NCI-H2029 (cell line): ENCODE measurements at places on chromosomes 12 and 14.

DNA sequence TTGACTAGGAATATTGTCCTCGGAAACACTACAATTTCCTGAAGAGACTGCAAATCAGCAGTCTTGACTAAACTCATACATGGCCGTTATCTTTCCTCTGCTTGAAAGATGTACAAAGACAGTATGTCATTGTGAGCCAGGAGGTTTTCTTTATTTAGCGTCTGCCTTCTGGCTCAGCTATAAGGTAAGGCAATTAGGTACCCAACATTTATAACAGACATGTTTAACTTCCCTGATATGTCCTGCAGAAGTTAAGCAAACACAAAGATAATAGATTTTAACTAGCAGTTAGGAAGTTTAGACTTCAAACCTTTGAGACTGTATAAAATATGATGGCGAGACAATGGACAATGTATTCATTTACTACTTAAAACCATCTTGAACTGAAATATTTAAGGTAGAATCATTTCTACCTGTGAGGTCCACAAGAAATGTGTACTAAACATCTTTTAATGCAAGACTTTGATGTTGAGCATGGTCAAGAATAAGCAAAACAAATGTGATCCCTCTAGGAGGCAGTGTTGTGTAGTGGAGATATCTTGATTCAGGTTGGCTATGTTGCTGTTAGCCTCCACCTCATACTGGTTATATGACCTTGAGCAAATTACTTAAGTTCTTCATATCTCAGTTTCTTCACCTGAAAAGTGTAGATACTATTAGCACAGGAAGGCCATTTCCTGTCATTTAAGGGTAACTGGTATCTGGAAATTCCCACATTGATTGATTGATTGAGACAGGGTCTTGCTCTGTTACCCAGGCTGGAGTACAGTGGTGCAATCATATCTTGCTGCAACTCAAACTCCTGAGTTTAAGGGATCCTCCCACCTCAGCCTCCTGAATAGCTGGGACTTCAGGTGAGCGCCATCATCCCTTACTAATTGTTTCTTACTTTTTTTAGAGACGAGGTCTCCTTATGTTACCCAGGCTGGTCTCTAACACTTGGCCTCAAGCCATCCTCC is 96.3 kb upstream of the EEA1 start:
- no peak for DNase-seq

GRCh38 chr12:15230137-15230536 is 8.9 kb upstream of the RERG start:
- no peak for DNase-seq

DNA sequence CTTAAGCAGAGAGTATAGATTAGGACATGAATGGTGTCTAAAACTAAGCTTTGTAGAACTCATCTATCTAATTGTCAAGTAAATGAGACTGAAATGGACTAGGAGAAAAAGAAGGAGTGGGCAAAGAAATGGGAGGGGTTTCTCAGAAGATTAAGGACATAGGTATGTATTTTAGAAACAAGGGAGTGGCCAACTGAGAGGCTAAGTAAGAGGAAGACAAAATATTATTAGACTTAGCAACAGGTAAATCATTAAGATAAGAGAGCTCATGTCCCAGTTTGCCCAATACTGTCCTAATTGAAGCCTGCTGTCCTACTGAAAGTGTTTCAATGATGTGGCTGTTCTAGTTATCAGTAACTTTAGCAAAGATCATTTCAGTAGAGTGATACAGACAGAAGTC is 171.4 kb downstream of the KITLG start:
- DNase-seq = no peak

DNA sequence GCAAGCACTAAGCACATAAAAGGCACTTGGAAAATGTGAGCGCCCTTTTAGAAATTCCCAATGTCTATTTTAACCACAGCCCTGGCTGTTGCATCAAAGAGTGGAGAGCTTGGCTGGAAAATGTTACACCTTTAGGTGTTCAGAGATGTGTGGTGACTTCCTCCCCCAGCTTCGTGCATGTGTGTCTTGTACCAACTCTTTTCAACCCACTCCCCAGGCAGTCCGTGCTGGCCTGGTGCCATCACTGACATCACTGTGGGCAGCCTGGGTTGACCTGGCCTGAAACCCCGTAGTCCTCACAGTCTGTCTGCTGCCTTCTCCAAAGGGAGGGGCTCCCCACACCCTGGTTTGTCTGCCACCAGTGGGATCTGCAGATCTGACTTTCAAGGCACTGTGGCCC is 101.8 kb downstream of the SCARB1 start:
- DNase-seq = no peak

DNA sequence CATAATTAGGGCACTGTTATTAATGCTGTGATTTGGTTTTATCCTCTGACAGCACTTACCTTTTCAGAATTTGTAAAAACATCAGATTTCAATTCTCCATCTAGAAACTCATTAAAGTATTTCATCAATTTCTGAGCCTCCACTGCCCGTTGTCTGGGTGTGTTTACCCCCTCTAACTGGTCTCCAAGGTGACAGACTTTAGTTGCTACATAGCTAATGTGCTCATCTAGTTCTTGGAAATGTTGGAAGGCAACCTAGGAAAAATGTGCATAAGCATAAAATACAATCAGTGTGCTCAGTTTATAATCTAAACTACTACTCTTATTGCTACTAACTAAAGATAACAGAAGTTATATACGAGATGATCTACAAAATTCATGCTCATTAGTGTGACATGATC is 24.6 kb downstream of the EXOC5 start:
- no peak for DNase-seq

- no peak for DNase-seq
These were observed 809 bp downstream of the AP1G2 start for GRCh38 chr14:23566778-23567185.

- no peak for DNase-seq
These were observed 57.3 kb downstream of the ACACB start for GRCh38 chr12:109173443-109174240.

DNA sequence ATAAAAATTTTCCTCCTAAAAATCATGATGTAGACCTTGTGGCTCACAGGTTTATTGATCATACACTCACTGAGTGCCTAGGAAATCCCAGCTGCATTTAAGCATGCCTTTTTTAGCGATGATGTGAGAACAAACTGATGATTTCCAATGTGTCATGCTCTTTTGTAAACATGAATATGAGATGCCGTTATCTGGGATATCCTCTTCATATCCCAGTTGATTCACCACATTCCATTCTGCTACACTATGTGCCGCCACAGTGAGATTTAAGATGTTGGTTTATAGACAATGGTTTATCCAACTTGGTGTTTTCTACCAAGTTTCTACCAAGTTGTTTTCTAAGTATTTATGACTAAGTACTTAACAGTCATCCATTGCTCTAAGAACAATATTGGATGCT is 5.2 kb downstream of the OR4E1 start:
- DNase-seq = no peak

DNA sequence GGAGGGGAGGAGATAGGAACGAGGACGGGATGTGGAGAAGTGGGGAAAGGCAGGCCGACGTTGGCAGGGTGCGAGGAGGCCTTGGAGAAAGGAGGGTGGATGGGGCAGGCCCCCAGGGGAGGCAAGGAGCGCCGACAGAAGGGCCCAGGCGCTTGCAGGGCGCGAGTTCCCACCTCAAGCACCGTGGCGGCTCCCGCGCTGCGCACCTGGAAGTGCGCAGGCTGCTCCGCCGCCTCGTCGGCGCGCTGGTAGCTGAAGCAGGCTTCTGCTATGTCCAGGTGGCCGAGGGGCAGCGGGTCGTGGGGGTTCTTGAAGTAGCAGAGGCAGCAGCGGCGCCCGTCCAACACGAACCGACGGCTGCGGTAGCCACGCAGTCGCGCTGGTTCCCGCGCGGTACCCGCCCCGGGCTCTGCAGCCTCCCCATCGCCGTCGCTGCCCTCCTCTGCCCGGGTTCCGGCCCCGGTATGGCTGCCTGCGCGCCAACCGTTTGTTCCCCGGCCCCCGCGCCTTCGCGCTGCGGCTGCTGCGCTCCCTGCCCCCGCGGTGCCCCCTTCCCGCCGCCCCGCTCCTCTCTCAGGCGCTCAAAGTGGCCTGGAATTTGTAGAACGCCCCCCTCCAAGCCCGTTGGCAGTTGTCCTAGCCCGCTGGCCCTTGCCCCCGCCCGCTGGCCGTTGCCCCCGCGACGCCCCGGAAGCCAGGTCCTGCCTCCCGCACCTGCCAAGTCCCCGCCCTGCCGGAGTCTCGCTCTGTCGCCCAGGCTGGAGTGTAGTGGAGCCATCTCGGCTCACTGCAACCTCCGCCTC is 1.1 kb upstream of the ACTR6 start:
- DNase-seq = peak; percentile 79

- no peak for DNase-seq
These were observed 60.8 kb upstream of the CLMN start for GRCh38 chr14:95380350-95381042.

- no peak for DNase-seq
These were observed 33.4 kb downstream of the ACADS start for GRCh38 chr12:120758798-120759590.

- DNase-seq = no peak
These were observed 4.6 kb downstream of the PAWR start for GRCh38 chr12:79686171-79686570.

- no peak for DNase-seq
These were observed 27.9 kb downstream of the ACTN1 start for GRCh38 chr14:68951035-68951797.

DNA sequence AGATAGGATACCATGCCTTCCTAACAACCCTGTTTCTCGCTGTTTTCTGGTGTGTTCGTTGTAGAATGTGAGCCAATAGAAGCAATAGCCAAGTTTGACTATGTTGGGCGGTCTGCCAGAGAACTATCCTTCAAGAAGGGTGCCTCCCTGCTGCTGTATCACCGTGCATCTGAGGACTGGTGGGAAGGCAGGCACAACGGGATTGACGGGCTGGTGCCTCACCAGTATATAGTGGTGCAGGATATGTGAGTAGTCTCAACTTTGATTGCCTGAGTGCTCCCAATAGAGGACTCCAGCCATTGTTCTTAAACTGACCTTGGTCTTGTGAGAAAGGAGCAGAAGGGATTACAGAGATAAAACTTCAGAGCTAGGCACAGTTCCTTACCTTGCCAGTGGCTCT is 96.2 kb downstream of the KICS2 start:
- DNase-seq = no peak

- no peak for DNase-seq
These were observed 13.4 kb downstream of the CKAP4 start for GRCh38 chr12:106234449-106234848.

GRCh38 chr12:56688846-56689109 is 694 bp upstream of the PTGES3 start:
- DNase-seq = no peak

- no peak for DNase-seq
These were observed 716 bp upstream of the PTGDR start for GRCh38 chr14:52266782-52267181.

DNA sequence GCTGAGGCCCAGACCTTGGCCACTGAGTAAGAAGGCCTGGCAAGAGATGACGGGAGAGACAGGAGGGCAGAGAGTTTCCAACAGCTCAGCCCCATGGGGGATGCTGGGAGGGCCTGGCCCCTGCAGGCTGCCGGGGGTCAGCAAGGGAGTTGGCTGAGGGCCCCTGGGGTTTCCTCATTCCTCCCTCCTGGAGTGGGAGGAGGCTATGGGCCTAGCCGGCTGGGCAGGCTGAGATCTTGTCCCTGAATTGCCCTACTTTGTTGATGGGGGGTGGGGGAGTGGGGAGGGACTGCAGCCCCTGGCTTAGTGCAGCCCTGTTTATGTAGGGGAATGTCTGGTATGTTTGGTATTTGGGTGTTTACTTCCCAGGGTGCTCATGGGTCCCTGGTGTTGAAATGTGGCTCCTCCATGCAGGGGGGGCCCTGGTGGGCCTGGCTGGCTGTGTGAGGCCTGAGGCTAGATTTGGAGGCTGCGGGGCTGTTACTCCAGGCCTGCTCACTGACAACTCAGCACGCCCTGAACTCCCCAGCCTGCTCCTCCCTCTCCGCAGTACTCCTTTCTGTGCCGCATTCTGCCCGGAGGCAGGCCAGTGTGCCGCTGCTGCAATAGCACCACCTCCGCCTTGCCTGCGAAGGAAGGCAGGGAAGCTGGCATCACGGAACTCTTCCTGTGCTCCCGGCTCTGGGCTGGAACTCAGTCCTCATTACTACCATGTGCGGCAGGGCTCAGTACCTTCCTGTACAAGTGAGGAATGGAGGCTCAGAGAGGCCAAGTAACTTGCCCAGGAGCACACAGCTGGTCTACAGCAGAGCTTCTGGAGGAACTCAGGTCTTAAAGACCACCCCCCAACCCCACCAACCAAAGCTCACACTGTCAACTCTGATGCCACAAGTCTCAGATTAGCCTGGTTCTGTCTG is 25.3 kb downstream of the JDP2 start:
- no peak for DNase-seq

GRCh38 chr14:92792885-92793284 is 1.2 kb upstream of the GOLGA5 start:
- DNase-seq = no peak

GRCh38 chr12:57370072-57370471 is 60.8 kb downstream of the R3HDM2 start:
- DNase-seq = no peak

DNA sequence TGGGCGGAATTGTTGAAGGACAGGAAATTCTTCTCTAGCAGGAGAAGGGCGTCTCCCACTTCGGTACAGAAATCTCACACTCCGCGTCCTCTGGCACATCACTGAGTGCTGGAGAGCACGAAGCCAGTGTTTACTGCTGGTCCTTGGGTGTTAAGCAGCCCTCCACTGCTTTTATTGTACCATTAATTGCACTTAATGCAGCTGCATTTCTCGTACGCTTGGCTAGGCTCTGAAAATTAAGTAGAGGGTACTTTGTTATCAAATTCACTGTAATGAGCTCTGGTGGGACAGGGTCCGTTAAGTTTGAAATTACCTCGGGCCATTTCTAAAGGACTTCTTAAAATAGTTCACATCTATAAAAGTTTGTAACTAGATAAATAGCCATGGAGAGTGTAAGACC is 411.2 kb downstream of the NPAS3 start:
- DNase-seq = no peak

GRCh38 chr14:56118611-56119181 is 485 bp downstream of the PELI2 start:
- no peak for DNase-seq

DNA sequence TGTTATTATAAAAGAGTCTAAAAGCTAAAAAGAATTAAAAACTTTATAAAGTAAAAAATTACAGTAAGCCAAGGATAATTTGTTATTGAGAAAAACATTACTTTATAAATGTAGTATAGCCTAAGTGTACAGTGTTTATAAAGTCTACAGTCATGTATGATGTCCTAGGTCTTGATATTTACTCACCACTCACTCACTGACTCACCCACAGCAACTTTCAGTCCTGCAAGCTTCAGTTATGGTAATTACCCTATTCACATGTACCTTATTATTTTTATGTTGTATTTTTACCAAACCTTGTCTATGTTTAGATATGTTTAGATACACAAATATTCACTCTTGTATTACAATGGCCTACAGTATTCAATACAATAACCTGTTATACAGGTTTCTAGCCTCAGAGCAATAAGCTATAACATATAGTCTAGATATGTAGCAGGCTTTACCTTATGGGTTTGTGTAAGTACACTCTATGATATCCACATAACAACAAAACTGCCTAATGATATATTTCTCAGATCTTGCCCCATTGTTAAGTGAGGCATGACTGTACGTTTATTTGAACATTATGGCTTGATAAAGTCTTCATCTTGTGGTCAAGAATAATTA is 113.7 kb upstream of the KITLG start:
- no peak for DNase-seq

GRCh38 chr12:108307006-108307405 is 32.1 kb downstream of the CMKLR1 start:
- DNase-seq = no peak
